ENCODE measurements at places on chromosomes 2 and 18.
A peak's percentile ranks its signal among the peaks of the same experiment; 100 is the strongest.

DNA sequence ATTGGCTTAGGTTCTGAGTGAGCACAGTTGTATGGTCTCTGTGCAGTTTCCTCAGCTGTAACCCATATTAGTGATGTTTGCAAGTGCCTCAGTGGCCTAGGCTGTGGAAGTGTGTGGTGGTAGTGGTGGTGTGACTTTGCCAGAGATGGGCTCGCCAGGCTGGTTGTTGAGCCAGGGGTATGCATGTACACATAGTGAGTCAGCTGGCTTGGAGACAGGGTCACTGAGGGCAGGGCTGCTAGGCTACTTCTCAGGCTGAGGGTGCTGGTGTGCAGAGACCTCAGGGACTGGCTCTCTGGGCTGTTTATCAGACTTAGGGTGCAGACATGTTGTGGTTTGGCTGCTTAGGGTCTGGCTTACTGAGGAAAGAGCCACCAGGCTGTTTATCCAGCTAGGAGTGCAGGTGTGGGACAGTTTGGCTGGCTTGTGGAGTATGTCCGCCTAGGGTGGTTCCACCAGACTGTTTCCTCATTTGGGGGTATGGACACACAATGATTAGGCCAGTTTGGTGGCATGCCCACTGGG is 15.0 kb downstream of the APLF start:
- DNase-seq = no peak

DNA sequence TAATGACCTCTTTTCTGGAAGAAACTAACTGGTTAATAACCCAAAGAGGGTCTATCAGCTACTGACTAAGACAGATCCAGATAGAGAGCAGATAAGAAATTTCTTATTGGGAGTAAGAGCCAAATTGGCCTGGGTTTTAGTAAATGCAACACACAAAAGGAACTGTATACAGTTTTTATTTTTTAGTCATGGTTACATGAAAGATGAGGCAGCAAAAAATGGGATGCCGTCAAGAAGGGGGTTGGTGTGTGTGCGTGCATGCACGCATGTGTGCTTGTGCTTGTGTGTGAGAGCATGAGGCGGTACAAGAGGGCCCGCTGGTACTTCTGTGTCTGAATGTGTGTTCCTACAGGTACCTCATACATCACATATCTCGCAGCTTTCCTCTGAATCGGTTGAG is 466.2 kb upstream of the HNRNPA3 start:
- DNase-seq = no peak

GRCh38 chr2:85110991-85111560 is 22.1 kb upstream of the TCF7L1 start:
- no peak for DNase-seq

- peak; percentile 42 for DNase-seq
Observed at GRCh38 chr2:207546822-207547221, 17.1 kb downstream of the CREB1 start.

DNA sequence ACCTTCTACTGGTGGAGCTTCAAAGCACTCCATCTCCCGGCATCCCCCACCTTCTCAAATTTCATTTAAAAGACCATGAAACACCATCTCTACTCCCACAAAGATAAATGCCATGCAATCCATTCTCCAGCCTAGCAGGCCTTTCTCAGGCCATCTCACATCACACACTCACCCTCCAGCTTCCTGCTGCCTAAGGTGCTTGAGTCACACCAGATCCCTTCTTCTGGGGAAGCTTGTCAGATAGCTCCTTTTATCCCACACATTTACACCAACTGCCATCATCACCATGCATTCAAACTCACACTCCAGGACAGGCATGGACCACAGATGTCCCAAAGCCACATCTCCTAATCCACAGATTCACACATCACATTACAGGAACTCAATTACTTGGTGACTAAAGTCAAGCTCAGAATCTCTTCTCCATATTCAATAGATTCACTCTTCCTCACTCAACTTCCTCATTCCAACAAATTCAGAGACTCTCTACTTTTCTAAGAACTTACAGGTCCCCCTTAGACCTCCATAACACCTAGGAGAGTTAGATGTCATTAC is 292.5 kb downstream of the TNS1 start:
- peak; percentile 53 for DNase-seq

GRCh38 chr18:7369006-7369405 is 138.1 kb downstream of the LRRC30 start:
- DNase-seq = no peak

GRCh38 chr2:47028846-47029560 is 113.4 kb upstream of the MCFD2 start:
- no peak for DNase-seq

DNA sequence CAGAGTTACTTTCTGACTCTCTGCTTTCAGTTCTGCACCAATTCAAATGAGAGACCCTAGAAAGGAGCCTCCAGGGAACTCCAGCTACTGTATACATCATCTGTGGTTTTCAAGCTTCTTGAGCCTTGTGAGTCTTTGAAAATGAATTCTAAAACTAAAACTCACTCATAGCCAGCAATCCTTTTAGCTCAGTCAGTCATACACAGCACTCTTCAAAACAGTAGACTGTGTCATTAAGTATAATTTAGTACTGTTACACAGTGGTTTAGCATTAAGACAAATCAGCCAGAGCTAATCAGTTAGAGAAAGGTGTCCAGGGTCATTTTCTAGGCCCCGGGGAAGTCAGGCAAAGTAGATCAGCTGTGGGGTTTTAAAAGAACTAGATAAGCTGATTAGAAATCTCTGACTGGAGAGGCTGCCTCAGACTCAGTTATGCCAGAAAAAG is 322.1 kb upstream of the THUMPD2 start:
- peak; percentile 85 for DNase-seq

DNA sequence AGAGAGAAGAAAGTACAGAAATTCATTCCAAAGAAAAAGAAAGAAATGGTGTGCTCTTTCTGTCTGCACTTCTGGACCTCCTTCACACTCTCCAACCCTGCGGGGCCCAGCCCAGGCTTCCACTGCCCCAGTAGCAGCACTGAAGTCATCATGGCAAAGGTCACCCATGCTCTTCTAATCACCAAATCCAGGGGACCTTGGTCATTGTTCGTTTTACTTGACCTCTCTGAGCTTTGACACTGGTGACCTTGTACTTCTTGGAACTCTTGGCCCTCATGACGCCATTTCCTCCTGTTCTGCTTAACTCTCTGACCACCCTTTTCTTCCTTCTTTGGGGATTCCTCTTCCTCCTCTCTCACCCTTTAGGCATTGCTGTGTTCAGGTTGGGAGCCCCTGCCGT is 105.6 kb downstream of the SMAD7 start:
- DNase-seq = no peak

DNA sequence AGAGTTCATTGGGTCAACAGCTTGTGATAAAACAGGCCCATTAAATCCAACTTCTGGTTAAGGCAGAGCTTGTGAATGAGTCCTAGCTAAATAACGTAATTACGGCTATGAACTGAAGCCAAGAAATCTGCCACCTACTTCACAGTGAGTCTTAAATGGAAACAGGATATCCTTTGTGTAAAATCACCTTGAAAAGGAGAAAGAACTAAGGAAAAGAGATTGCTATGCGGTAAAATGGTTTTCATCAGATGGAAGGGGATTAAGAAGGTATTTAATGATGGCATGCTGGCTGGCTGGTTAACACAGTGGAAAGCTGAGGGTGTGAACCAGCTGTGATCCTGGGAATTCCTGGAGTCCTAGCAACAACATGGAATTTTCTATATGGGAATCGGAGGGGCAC is 156.6 kb downstream of the DOK6 start:
- no peak for DNase-seq

DNA sequence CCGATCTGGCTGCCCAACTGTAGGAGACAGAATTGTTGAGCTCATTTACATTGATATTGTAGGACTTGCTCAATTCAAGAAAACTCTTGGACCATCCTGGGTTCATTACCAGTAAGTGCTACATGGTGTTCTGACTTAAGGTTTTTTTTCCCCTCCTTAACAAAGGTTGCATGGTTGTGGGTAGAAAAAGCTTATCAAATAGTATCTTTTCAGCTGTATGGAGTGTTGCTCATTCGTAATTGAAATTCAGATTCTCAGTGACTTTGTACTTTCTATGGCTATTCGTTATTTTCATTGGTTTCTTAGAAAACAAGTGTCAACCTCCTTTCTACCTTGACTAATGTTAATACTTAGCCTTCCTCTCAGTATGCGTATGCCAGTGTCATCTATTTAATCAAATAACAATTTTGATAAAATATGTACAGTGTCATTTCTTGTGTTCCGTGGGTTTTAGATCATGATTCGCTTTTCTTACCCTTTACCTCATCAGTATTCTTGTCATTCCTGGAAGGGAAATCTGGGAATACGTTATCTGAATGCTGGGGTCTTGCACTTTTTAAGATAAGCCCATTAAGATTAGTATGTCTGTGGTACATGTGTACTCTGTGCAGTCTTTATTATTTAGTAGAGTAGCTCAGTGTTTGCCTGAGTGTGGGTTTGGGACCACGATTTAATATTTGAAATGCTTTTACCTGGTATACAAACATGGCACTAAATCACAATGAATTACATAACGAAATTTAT is 91.3 kb downstream of the MGAT5 start:
- DNase-seq = no peak

GRCh38 chr18:46830633-46831032 is 73.8 kb upstream of the ST8SIA5 start:
- DNase-seq = peak; percentile 1

- no peak for DNase-seq
Observed at GRCh38 chr18:37425222-37425621, 140.4 kb downstream of the CELF4 start.

GRCh38 chr2:153163055-153163454 is 315.5 kb downstream of the RPRM start:
- no peak for DNase-seq

- no peak for DNase-seq
Observed at GRCh38 chr18:37435996-37436395, 129.6 kb downstream of the CELF4 start.

GRCh38 chr2:206353685-206354084 is 79.2 kb downstream of the ZDBF2 start:
- DNase-seq = no peak

DNA sequence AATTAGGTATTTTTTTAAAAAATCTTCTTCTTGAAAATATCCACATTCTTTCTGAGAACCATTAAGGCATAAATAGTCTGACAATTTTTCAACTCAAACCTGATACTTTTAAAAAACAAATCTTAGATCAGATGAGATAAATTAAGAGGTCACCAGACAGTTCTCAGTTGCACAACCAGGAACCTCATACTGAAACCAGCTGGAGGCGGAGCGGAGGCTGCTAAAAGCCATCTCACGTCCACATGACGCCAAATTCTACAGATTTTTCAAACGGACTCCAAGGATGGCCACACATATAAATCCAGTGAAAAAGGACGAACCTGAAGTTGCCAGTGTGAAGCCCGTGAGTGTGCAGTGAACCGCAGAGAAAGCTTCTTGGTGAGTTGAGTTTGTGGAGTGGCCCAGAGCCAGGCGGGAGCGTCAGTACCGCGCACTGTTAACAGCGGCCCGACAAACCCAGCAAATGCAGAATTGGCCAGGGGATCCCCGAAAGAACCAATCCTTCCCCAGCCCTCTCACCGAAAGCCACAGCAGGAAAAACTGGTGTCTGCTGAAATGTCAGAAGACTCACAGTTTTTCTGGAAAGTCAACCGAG is 53.1 kb upstream of the BBS5 start:
- DNase-seq = no peak

DNA sequence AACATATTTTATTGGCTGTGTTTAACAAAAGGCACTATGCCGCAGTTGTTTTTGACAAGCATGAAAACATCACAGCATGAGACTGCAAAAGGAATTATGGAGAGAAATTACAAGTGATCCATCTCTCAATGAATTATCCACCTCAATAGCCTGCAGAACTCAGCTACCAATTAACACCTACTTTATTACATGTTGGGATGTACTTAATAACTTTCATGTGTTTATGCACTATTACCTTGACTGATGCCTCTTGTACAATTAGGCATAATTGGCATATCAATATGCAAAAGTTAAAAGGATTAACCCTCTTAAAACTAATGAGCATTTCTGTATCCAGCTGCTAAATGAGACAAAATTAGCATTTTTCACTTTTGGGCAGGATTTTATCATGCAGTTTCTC is 27.8 kb downstream of the ARHGAP15 start:
- DNase-seq = no peak

GRCh38 chr2:45237128-45237527 is 227.9 kb upstream of the SIX2 start:
- DNase-seq = no peak

GRCh38 chr2:241179899-241180298 is 8.6 kb upstream of the ANO7 start:
- no peak for DNase-seq

DNA sequence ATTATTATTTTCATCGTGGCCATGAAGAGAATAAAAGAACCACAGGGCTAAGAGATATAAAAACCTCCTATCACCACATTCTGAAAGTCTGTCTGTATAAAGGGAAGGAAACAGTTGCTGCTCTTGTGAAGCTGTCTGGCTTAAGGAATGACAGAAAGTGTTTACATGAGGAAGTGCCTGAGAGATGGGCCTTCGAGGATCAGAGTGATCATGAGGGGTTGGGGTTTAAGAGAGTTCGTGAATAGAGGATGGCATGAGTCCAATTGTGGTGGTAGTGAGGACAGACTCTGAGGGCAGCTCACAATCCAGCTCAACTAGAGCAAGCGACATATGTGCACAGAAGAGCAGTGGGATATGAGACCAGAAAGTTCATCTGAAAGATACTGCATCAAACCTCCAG is 65.8 kb upstream of the PIEZO2 start:
- DNase-seq = no peak

DNA sequence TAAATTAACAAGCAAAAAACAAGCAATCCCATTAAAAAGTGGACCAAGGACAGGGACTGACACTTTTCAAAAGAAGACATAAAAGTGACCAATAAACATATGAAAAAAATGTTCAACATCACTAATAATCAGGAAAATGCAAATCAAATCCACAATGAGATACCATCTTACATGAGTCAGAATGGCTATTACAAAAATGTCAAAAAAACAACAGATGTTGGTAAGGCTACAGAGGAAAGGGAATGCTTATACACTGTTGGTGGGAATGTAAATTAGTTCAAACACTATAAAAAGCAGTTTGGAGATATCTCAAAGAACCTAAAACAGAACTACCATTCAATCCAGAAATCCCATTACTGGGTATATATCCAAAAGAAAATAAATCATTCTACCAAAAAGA is 78.2 kb downstream of the SUCLG1 start:
- no peak for DNase-seq

Measured in fibroblast of skin of left quadriceps (primary cell).